ENCODE measurements at places on chromosomes 2 and 18. TPM values are rescaled to one million over a fixed set of nuclear protein-coding genes. Genes with fewer than 3 reads are reported as not detected.

- no peak for DNase-seq
These were observed 852.0 kb downstream of the BCL11A start for GRCh38 chr2:59701271-59701994.

GRCh38 chr2:74226648-74227213 lies 28.3 kb downstream of the MTHFD2 start:
- no peak for DNase-seq

- no peak for DNase-seq
These were observed 25.0 kb downstream of the SERPINB8 start for GRCh38 chr18:63994783-63995399.

GRCh38 chr2:37125416-37125815 lies 31.4 kb downstream of the EIF2AK2 start:
- DNase-seq: no peak

MLPH gene
- 371 TPM for total RNA-seq

TGFA gene
- 3.7 TPM for total RNA-seq

- DNase-seq: no peak
These were observed 459.8 kb downstream of the METTL4 start for GRCh38 chr18:2111456-2111855.

GRP gene
- 1.4 TPM for total RNA-seq
